ENCODE measurements at places on chromosomes 4 and X.

GRCh38 chr4:155966731-155967395 lies 13.2 kb upstream of the CTSO start:
- DNase-seq, result no peak

- DNase-seq, result no peak
Measured at GRCh38 chr4:99651016-99651769, 6.4 kb downstream of the C4orf54 start.

DNA sequence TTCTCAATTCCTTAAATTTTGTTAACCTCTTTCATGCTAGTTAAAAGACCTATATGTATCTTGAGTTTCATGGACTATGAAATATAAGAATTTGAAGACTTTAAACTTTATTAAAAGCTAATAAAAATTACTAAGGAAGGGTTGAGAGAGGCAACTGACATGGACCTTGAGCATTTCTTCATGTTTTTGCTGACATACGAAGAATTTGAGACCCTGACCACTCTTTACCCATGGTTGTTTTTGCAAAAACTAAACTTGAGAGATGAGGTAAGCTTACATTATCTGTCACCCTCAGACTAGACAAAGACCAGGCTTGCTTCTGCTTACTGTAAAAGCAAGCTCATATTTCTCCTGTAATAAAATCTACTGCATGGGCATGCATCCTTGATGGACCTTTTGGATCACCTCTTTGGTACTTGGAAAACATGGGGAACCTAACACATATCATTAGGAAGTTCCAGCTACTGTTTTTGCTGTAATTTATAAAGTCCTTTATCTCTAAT lies 338.2 kb upstream of the PABPC4L start:
- no peak for DNase-seq

- no peak for DNase-seq
Measured at GRCh38 chr4:100605144-100605543, 87.3 kb upstream of the EMCN start.

DNA sequence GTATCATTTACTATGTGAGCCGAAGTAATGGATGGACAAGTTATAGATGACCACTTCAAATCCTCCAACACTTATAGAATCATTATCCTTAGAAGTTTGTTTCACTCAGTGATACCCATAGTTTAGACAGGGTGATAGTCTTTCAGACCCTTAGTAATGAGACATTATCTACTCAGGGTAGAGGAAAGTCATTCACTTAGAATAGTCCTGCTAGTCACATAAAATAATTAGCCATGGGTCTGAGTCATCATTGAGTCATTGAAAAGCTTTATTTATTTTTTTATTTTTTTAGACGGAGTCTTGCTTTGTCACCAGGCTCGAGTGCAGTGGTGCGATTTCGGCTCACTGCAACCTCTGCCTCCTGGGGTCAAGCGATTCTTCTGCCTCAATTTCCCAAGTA lies 321.7 kb upstream of the FSTL5 start:
- DNase-seq, result no peak

DNA sequence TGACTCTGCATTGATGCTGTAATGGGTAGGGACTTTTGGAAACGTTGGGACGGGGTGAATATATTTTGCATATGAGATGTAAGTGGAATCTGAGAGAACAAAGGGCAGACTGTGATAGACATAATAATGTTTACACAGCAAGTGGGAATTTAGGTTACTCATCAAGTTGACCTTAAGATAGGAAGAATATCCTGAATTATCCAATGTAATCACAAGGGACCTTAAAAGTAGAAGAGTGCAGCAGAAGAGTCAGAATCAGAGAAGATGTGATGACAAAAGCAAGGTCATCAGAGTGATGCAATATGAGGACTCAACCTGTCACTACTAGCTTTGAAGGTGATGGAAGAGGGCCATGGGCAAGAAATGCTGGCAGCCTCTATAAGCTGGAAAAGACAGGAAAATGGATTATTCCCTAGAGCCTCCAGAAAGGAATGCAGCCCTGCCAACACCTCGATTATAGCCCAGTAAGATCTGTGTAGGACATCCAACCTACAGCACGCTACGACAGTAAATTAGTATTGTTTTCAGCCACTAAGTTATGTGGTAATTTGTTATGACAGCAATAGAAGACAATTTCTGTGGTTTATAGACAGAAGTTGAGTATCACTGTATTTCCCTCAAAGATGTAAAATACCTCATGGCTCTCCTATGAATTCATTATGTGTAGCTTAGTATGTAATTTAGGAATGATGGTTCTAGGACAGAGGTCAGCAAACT lies 26.4 kb downstream of the MORC4 start:
- no peak for DNase-seq

GRCh38 chr4:97577004-97577403 lies 566.3 kb downstream of the STPG2 start:
- DNase-seq, result no peak

DNA sequence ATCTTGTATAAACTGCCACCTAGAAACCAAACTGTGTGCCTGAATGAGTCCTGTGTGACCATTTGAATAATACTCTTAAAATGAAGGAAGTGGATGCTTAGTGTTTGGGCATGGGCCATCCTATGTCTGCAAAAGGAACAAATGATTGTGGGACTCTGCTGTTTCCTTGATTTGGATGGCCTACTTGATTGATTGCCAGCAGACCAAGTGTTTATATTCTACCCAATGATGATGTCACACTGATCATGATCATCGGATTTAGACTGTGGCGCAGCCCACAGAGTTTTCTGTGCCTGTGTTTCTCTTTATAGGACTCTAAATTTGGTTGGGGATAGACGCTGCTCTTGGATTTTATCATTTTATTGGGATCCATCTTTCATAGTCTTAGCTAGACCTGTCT lies 4.4 kb downstream of the SEPTIN11 start:
- no peak for DNase-seq

GRCh38 chr4:26489101-26489985 lies 941 bp downstream of the CCKAR start:
- DNase-seq, result no peak

GRCh38 chrX:41796577-41796976 lies 72.6 kb downstream of the GPR82 start:
- DNase-seq, result no peak

DNA sequence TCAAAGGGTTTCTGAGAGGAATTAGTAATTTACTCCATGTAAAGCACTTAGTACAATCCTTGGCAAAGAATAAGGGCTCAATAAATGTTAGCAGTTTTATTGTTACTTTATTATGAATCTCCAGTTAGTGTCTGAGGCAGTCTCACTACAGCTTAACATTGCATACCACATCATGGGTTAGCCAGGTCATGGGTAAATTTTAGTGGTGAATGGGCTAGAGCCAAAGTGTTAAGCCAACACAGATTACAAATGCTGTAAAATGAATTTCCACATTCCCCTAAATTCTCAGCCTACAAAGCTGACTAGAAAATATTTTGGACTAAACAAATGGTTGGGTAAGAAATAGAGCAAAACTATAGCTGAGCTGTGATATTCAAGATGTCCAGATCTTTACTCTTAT lies 72.4 kb downstream of the NRK start:
- DNase-seq, result no peak

DNA sequence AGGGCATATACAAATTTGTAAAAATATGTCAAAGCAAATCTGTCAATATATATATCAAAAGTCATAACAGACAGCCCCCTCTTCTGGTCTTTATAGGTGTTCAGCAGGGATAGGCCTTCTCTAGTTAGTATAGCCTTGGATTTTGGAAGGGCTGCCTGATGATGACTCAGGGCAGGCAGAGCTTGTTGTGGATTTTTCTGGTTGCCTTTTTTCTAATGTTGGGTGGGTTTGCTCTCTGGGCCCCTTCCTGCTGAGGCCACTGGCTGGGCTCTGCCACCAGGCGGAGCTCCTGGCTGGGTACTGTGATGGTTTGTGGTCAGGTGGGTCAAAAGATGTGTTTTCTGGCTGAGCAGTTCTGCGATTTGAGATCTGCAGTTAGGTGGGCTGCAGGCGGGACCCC lies 294.2 kb downstream of the GRIA2 start:
- no peak for DNase-seq

- no peak for DNase-seq
Measured at GRCh38 chr4:48329976-48330375, 11.4 kb upstream of the SLAIN2 start.

DNA sequence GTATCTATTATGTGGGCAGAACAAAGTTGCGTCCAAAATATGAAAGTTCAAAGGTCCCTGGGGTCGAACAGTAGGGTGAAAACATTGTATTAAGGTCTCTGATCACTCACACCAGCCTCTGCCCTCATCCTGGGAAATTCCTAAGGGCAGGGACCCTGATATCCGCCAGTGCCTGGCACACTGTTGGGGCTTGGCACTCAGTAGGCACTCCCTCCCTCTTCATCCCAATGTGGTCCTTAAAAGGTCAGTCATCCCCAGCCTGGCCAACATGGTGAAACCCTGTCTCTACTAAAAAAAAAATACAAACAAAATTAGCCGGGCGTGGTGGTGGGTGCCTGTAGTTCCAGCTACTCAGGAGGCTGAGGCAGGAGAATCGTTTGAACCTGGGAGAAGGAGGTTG lies 6.3 kb downstream of the NDUFB11 start:
- DNase-seq, result no peak

Data from stimulated activated CD8-positive, alpha-beta memory T cell treated with anti-CD3 and anti-CD28 coated beads, Interleukin-12 subunit alpha, Interleukin-12 subunit beta, amount 100 ng/mL, for 4 hours (primary cell).